ENCODE measurements at places on chromosomes 5 and 9.

- no peak for DNase-seq
These were observed 152.2 kb downstream of the FGF18 start for GRCh38 chr5:171571663-171572062.

DNA sequence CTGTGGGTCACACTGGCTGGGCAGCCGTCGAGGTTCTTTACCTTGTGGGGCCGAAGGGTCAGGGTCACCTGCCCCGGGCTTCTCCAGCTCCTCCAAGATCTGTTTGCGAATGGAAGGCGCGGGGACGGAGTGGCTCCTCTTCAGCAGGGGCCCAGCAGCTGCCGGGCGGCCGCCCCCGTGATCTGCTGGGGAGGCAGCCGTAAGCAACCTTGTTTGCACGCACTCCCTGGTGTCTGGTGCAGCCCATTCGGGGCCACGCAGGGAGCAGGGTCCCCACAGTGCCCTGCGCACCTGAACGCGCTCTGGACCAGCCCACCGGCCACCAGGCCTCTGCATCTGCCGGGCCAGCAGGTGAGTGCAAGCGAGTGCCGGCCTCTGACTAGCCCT is 34.9 kb downstream of the PNPLA7 start:
- no peak for DNase-seq

DNA sequence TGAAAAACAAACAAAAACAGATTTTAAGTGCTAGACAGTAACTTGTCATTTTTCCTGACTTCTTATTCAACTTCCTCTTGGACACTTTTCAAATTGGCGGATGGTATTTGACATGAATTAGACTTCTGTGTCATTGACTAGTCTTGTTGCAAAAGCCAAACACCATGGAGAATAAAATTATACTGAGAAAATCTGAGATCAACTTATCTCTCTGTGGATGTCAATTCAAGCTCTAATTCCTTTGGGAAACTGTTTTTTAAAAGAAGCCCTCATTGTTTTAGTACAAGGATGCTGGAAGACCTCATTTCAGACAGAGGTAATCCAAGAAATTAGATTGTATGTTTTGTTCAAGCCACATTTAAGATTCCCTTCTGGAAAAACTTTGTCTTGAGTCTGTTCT is 831.0 kb downstream of the SEMA5A start:
- DNase-seq, result no peak

DNA sequence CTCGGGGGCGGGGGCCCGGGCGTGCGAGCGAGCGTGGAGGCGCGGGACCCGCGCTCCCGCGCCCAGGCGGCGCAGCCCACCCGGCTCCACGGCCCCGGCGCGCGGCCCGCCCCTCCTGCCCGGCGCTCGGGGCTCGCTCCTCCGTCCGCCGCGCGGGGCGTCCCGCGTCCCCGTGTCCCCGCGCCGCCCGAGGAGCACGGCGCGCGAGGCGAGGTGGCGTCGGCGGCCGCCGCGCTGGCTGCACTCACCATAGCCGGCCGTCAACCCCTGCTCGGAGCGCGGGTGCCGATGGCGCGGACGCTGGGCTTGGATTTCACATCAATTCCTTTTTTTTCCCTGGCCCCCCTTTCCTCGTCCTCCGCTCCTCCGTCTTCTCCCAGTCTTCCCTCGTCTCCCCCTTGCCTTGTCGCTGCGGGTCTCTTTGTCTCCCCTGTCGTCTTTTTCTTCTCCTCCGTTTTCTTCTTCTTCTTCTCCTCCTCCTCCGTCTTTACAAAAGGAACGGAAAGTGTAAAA is 494 bp downstream of the PTCH1 start:
- no peak for DNase-seq

GRCh38 chr9:13707612-13708576 is 428.4 kb upstream of the MPDZ start:
- no peak for DNase-seq

DNA sequence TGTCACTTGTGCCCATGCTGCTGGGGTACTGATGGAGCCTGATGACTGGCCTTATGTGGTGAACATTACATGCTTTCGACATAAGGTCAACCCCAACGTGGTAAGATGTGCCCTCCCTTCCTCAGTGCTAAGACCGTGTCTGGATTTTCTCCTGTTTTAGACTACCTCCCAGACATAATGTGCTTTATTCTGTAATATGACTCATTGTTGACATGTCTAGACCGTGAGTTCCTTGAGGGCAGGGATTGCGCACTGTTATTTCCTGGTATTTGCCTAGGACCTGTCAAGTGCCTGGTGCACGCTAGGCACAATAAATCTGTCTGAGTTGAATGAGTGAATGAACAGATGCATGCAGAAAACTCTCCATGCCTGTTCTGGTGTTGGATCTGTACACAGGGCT is 346.0 kb downstream of the KDM4C start:
- no peak for DNase-seq

- DNase-seq, result no peak
These were observed 58.1 kb downstream of the NNT start for GRCh38 chr5:43661102-43661501.

- DNase-seq, result no peak
These were observed 101.9 kb upstream of the S1PR3 start for GRCh38 chr9:88889386-88889785.

- DNase-seq, result no peak
These were observed 3.4 kb downstream of the SARDH start for GRCh38 chr9:133734590-133735414.
